ENCODE measurements at places on chromosomes 5 and 9. TPM values are rescaled to one million over a fixed set of nuclear protein-coding genes. Genes with fewer than 3 reads are reported as not detected.

The CLIC3 gene
- total RNA-seq = 0.33 TPM

The CDH10 gene
- 0.09 TPM for total RNA-seq

The PCDHAC1 gene
- total RNA-seq = under 0.01 TPM

DNA sequence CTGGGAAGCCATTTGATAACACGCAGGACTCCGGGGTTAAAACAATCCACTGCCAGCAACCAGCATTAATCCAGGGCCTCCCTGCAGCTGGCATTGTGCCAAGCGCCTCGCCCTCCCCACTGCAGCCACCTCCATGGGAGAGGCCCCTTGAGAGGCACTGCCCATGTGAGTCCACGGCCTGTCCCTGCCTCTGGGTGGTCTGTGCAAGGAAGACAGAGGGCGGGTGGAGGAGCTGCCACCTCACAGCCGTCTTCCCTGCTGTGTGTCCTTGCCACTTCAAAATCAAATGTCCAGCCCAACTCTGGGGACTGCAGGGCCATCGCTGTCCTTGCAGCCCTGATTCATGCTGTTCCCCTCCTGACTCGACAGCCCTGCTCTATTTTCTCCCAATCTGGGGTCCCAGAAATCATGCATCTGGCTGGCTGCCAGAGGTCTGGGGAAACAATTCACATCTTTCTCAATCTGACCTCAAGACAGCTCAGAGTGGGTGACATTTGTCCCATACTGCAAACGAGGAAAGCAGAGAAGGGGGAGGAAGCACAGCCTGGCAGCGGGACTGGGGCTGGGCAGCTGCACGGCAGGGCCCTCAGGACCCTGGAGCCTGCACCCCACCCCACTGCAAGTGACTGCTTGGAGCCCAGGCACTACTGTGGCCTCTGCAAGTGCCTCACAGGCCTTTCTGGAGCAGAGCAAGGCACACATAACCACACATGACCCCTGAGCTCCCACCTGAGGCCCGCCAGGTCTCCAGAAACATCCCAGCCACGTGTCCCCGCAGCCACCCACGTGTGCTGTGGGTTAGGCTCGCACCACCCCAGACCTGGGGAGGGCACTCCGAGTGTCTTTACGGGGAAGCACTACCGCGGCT lies 15.7 kb downstream of the BRD3OS start:
- H3K27me3 ChIP-seq = no peaks in the 10 kb centered on the region
- peaks cover 2% of the 10 kb centered on the region for H3K4me1 ChIP-seq
- peaks cover 23% of the 10 kb centered on the region for H3K36me3 ChIP-seq
- no peak overlapping the region for H3K27ac ChIP-seq
- no peak overlapping the region for H3K4me3 ChIP-seq

DNA sequence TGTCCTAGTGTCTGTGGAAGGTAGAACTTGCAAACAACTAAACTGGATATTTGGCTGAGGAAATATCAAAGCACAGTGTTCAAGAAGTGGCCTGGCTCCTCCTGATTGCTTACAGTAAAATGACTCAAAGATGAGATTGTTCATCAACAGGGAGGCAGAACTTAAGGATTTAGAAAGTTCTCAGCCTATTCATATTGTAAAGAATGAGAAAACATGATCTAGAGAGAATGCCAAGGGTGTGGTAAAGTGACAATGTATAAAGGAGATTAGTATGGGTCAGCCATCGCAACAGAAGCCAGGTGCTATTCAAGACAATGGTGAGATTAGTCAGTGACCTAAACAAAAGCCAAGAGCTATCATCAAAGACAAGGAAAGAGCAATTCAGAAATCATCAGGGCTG lies 372.3 kb downstream of the SPOCK1 start:
- H3K4me3 ChIP-seq = no peak overlapping the region
- H3K4me1 ChIP-seq = no peaks in the 10 kb centered on the region
- DNase-seq = no peak
- H3K36me3 ChIP-seq = no peaks in the 10 kb centered on the region

DNA sequence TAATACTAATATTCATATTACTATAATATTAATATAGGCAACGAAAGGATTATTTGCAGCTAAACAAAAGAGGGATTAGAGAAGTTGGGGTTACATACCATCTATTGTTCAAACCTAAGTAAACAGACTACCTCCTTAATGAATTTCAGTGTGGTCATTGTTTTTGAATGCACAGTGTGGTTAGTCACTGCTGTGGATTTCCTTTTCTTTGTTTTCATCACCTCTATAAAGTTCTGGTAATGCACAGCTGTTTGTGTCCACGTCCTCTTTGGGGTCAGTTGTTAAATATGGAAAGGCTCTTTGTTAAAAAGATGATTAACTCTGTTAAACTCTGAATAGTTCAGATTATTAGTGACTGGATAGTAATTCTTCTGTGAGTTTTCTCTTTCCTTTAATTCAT lies 233.6 kb downstream of the MAST4 start:
- H3K36me3 ChIP-seq = no peaks in the 10 kb centered on the region
- no peaks in the 10 kb centered on the region for H3K27me3 ChIP-seq
- H3K27ac ChIP-seq = no peak overlapping the region
- H3K4me1 ChIP-seq = peaks cover 1% of the 10 kb centered on the region

DNA sequence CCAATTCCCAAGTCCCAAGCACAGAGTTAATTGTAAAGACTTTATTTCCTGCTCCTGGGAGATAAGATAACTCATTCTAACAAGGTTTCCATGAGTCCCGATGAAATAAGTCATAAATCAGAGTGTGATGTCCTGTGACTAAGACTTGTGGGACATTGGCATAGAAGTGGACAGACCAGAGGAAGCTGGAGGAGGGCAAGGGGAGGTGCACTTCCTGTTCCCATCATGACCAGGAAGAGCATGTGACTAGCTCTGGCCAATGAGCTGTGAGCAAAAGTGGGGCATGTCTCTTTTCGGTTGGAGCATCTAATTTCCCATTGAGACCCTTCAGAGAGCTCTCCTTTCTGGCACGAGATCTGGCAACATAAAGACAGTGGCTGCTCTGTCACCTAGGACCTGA lies 100.4 kb downstream of the ZNF354C start:
- DNase-seq = no peak
- no peaks in the 10 kb centered on the region for H3K4me1 ChIP-seq
- H3K27ac ChIP-seq = no peak overlapping the region
- no peaks in the 10 kb centered on the region for H3K36me3 ChIP-seq
- no peak overlapping the region for H3K4me3 ChIP-seq

DNA sequence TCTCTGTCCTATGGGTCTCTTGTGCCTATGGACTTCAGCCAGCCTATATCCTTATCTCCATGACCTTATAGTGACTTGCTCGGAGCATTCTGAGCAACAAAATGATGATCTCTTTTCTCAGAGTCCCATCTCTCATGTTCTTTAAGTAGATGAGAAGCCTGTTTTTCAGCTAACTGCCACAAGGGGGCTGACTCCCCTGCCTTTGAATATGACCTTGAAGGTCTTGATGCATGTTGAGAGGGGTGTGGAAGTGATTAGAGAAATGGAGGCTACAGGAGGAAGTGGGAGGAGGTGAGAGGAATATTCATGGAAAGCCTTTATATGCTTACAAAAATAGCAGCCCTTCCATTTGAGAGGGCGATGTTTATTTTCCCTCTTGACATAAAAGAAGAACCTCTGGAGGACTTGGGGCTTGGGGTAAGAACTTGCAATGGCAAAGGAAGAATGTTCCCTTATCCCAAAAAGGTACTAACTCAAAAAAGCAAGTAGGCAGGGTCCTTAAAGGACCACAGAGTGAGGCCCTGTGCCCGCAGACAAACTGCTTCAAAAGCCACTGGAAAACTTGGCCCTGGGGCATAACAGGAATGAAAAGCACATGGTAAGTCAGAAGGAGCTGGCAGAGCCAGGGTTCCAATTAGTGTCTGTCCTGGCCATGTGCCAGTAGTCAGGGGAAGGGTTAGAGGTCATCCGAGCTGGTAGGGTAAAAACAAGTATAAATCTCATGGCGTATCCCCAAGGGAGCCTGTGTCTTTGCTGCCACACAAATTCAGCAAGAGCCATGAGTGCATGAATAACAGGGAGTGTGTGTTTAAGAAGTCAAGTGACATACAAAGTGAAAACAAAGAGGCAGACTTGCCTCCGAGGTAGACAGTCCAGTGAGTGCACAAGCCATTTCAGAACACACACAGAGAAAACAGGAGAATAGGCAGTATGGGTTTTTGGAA lies 39.1 kb downstream of the FGD3 start:
- no peaks in the 10 kb centered on the region for H3K36me3 ChIP-seq
- H3K27ac ChIP-seq = no peak overlapping the region
- no peak for DNase-seq
- no peak overlapping the region for H3K4me3 ChIP-seq
- no peaks in the 10 kb centered on the region for H3K4me1 ChIP-seq
- no peaks in the 10 kb centered on the region for H3K27me3 ChIP-seq

DNA sequence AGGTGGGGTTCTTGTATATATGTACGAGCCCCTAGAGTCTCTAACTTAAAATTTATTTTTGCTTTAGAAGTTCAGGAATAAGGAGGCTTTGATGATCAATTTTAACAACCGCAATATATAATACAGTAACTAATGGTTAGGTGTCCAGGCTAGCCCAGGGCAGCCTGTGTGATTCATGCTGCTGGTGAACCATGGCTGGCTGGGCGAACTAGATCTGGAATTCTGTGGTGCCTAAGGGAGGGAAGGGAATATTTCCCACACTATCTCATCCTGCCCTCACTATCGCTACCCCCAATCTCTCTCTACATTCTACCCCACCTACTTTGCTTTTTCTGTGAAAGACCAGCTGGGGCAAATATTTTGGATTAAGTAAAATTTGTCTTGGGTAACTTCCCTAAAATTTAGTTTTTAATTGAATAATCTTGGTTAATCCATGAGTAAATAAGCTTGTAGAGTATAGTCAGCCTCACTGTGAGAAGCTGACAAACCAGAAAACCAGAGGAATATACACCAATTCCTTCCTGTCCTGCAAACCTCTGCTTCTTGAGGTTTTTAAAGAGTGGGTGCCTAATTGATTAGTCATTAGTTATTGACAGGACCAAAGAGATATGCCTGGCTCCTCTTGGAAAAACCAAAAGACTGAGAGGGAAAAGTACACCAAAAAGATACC lies 115.1 kb upstream of the CCDC152 start:
- H3K36me3 ChIP-seq = peaks cover 14% of the 10 kb centered on the region
- H3K4me3 ChIP-seq = no peak overlapping the region
- H3K27ac ChIP-seq = no peak overlapping the region
- H3K4me1 ChIP-seq = no peaks in the 10 kb centered on the region

DNA sequence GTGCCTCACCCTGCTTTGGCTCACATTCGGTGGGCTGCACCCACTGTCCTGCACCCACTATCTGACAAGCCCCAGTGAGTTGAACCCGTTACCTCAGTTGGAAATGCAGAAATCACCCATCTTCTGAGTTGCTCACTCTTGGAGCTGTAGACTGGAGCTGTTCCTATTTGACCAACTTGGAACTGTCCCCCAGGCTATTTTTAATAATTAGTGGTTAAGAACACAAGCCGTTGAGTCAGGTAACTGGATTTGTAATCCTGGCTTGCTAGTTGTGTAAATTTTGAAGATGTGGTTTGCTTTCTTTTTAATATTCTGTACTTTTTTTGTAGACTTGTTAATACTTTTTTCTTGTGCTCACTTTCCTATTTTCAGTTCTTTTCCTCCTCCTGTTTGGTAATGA lies 81.2 kb downstream of the CNTLN start:
- H3K4me1 ChIP-seq = no peaks in the 10 kb centered on the region

- H3K27me3 ChIP-seq = no peaks in the 10 kb centered on the region
- H3K4me1 ChIP-seq = no peaks in the 10 kb centered on the region
These were observed 3.2 kb upstream of the C5orf63 start for GRCh38 chr5:127076315-127077129.

DNA sequence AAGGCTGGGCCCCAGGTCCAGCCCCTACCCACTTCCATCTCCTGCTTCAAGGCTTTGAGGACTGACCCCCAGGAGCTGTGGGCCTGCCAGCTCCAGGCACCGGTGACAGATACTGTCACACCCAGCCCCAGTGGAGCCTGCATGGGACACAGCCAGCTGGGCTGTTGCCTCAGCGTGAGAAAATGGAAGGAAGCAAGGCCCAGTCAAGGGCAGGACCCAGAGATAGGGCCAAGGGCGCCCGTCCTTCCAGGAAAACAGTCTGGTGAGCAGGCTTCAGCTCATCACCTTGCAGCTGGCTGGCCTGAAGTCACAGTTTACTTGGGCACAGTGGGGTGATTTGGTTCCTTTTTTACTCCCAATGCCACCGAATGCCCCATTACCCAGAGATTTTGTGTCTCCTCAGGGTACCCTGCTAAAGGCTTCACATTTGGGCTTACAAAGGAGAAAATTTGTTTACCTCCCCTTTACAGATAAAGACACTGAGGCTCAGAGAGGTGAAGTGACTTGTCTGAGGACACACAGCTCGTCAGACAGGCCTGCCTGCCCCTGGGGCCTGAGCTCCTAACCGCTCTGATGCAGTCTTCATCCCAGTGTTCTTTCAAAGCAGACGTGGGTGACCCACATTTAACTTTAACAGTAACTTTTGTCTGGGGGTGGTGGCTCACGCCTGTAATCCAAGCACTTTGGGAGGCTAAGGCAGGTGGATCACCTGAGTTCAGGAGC lies 21.5 kb upstream of the WDR38 start:
- no peaks in the 10 kb centered on the region for H3K4me1 ChIP-seq
- H3K27me3 ChIP-seq = no peaks in the 10 kb centered on the region
- H3K36me3 ChIP-seq = no peaks in the 10 kb centered on the region
- no peak for DNase-seq

DNA sequence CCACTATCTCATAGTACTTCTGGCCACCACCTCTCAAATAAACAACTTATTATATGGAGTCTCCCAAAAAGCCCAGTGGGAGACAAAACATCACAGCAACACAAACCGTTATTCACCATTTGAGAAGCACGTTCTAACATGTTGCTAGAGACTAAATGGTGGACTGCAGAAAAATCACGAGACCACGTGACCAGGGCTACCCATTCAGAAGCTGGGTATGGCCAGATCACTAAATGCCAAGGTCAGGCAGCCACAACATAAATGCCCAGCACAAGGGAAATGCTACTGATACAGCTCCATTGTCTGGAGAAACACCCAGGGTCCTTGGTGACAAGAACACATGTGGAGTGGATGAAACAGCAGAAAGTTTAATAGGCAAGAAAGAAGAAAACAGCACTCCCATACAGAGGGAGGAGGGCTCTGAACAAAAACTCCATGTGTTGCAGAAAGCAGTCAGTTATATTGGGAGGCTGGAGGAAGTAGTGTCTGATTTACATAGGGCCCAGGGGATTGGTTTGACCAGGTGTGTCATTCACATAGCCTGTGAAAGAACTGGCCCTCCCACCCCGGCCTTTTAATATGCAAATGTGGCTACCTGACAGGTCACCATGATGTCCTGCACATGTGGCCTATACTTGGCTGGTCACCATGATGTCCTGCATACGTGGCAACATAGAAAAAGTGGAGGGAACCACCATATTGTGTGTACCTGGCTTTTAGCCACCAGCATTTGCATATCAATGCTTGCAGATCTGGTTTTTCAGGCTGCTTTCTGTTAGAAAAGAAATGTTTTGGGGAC lies 97.2 kb downstream of the TRIM36 start:
- no peak overlapping the region for H3K27ac ChIP-seq
- H3K27me3 ChIP-seq = no peaks in the 10 kb centered on the region
- DNase-seq = no peak
- H3K4me3 ChIP-seq = no peak overlapping the region
- no peaks in the 10 kb centered on the region for H3K4me1 ChIP-seq

GRCh38 chr5:95779611-95780010 lies 42.9 kb downstream of the GLRX start:
- H3K27ac ChIP-seq = peak overlapping the region; percentile 20
- H3K36me3 ChIP-seq = no peaks in the 10 kb centered on the region
- H3K4me3 ChIP-seq = no peak overlapping the region
- H3K27me3 ChIP-seq = no peaks in the 10 kb centered on the region

GRCh38 chr9:4077499-4078102 lies 222.3 kb downstream of the GLIS3 start:
- H3K4me1 ChIP-seq = no peaks in the 10 kb centered on the region
- DNase-seq = peak; percentile 59
- no peaks in the 10 kb centered on the region for H3K36me3 ChIP-seq
- no peaks in the 10 kb centered on the region for H3K27me3 ChIP-seq
- H3K4me3 ChIP-seq = no peak overlapping the region
- H3K27ac ChIP-seq = no peak overlapping the region

Measured in liver (tissue), 10 donors.